DMS79 (cell line): ENCODE measurements at places on chromosomes 7 and 10.

- no peak for DNase-seq
These were observed 318.7 kb downstream of the BBS9 start for GRCh38 chr7:33448035-33448434.

GRCh38 chr7:150717814-150718420 is 1.5 kb downstream of the GIMAP1 start:
- DNase-seq: no peak

DNA sequence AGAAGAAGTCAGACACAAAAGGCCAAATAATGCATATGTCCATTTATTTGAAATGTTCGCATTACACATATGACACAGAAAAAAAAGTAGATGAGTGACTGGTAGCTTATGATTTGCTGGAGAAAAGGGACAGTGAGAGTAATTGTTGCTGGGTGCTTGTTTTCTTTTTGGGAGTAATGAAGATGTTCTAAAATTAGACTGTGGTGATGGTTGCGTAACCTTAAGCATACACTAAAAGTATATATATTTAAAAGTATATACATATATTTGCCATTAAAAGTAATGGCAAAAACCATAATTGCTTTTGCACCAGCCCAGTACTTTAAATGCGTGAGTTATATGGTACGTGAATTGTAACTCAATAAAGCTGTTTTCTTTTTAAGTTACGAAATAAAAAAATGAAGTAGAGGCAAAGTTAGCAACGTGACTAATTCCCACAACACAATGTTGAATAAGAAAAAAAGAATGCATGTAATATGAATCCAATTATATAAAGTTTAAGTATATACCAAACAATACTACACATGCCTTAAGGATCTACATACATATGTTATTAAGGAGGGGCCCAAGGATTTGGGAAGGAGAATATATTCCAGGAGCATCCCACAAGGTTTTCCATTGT is 360.4 kb upstream of the CELF2 start:
- no peak for DNase-seq

GRCh38 chr10:18178854-18179483 is 38.7 kb downstream of the CACNB2 start:
- DNase-seq: no peak

DNA sequence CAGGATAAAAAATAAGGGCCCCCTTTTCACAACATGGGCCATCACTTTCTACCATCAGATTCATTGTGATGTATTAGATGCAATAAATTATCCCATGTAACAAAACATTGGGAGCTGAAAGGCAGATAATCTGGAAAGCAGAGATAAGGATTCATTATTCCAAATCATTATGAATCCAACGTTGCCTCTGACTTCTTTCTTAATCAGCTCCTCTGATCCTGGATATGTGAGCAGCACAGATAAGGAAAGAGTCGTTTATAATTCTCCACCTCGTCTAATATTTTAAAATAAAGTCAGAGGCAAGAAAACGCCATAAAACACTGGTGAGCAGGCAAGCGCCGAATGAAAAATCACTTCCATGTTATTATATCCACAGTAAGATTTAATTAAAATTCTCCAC is 13.8 kb upstream of the GATA3 start:
- DNase-seq: no peak
